Globus pallidus (tissue), 1 donor: ENCODE measurements at places on chromosomes 4 and X.

GRCh38 chr4:93775551-93775950 lies 53.0 kb upstream of the ATOH1 start:
- DNase-seq: no peak

- no peak for DNase-seq
Observed at GRCh38 chr4:118325431-118325830, 27.4 kb downstream of the PRSS12 start.

DNA sequence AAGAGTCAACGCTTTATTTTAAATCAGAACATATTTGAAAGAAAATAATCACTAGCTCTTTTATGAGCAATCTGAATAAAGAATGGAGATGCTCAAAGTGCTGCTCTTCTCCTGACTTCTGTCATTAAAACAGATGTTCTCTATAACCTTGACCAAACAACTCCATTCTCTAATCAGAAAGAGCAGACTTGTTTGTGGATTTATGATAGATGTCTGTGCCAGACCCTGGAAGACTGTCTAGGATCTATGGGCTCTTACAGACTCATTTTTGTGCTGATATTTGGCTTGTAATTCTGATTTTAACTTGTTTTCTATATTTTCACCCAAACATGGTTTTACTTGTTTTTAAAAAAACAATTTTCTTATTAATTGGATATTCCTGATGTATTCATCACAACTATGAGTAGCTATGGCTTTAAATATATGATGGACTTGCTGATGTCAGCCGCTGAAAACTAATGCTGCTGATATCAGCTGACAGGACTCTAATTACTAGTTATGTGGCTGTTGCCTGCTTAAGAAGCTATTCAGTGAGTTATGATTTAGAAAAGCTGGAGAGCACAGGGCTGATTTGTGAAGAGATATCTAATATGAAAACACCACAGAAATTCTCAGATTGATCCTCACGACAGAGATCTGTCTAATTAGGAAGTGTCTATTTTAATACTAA lies 31.6 kb upstream of the MAML3 start:
- DNase-seq: no peak

DNA sequence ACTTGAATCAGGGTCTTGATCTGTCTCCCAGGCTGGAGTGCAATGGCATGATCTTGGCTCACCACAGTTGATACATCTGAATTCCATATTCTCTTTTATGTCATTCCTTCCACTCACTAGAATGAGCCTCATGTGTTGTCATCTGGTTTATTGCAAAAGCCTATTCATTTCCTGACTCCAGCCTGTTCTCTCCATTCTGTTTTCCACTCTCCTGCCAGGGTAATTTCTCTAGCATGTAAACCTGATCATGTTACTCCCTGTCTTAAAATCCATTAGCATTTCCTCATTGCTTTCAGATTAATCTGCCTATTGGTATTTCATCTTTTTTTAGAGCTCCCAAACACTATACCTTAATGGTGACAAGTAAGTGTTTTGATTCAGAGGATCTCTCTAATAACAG lies 4.3 kb upstream of the DDX60L start:
- DNase-seq: no peak

DNA sequence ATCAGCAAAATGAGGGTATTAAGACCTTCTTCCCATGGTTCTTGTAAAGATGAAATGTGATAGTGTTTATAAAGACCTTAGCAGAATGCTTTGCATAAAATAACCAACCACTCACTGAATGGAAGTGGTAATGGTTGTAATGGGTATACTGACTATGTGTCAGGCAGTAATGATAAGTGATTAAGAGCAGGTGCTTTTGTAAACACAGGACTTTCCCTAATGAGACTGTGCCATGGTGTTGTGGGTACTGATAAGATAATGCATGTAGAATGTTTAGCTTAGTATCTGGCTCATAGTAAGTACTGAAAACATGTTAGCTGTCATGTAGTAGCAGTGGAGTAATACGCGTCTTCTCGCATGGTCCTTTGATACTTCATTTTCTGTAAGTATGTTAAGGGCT lies 6.9 kb downstream of the LSM6 start:
- no peak for DNase-seq

GRCh38 chrX:55816023-55816422 lies 98.5 kb downstream of the RRAGB start:
- DNase-seq: no peak

- no peak for DNase-seq
Observed at GRCh38 chr4:79872738-79873137, 200.3 kb downstream of the ANTXR2 start.

DNA sequence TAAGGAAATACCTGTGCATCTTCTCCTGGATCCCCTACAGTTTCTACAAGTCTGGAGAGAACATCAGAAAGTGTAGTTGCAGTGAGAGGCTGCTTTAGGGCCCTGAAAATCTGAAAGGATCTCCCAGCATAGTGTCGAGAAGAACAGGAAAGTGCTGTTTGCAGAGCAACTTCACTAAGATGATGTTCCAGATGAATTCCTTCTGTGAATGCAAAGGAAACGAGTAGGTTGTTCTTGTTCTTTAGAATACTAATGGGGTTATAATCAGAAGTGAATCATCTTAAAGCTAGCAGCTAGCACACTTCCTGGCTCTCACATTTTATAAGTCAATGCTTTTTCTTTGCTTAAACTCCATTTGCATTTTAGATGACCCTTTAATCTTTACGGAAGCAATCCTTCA lies 53.7 kb downstream of the ZAR1 start:
- DNase-seq: no peak

DNA sequence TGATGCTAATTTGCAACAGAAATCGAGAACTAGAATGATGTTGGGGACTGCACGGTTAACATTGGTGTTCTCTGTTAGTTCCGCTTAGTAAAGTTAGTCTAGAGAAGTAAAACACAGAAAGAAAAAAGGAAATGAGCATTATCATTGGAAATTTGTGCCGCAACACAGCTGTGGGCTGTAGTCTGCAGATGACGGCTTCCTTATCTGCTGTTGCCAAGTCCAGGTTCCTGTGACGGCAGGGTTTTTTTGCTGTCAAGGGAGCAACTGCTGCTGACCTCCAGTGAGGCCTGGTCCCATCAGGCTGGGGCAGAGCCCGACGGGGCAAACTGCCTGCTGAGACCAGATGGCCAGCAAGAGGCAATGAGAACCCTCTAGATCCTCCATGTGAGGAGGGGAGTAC lies 38.9 kb upstream of the PHEX start:
- DNase-seq: peak; percentile 38

DNA sequence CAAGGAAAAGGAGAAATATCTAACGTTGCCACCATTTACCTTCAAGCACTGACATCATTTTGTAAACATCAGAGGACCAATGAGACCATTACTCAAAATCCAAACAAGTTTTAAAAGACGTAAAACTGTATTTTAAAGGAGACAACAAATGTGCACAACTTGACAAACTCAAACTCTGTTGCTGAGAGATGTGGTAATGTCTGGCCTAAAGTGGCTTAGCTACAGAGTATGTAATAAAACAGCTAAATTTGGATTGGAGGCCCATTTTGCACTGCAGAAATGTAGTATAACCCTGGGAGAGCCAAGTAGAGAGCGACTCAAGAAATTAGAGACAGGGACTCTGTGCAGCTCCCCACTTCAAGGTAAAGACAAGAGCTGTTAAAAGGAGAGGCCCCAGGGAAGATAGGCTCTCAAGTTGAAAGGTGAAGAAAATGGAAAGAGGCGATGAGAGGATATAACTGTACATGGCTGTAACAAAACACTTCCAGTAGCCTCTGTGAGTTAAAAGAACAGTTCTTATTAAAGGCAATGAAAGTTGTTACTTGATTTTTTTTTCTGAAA lies 20.3 kb downstream of the UNC5C start:
- no peak for DNase-seq

DNA sequence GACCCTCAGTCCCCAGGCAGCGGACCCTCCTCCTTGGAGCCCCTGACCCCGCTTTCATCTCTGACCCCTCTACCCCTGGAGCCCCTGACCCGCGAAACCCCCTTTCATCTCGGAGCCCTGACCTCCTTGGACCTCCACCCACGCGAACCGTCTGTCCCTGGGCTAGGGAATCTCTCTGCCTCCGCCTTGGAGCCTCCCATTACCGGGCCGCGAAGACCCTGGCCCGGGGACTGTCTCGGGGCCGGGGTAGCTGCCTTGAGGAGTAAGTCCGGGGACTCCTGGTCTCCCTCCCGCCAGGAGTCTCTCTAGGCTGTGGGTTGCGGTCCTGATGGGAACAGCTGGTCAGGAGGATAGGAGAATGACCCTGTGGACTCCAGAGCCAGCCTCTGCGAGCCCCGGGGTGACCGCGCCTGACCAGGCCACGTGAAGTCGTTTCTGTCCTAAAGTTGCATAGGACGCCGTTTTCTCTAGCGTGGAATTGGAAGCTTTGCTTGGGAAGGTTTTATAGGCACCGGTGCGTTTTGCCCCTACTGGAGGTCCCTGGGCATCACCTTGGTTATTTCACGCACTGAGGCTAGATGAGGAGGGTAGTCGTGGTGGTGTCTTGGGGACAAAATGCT lies 824 bp downstream of the TBC1D14 start:
- no peak for DNase-seq

DNA sequence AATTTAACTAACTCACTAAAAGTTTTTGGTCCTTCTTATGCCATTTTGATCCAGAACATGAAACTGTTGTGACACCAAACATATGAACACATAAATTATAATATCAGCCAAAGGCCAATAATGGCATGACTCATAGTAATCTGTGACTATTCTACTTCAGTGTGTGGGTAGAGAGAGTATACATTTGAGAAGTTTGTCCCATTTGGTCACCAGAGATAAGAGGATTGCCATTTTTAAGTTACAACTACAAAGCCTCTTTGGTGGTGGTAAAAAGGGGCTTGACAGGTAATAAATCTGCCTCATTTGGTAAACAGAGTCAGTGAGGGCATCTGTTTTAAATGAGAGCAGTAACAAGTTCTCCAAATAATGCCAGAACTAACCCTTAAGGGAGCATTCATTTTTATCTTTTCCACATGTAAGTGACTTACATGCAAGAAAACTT lies 117.9 kb downstream of the TBC1D19 start:
- DNase-seq: no peak

DNA sequence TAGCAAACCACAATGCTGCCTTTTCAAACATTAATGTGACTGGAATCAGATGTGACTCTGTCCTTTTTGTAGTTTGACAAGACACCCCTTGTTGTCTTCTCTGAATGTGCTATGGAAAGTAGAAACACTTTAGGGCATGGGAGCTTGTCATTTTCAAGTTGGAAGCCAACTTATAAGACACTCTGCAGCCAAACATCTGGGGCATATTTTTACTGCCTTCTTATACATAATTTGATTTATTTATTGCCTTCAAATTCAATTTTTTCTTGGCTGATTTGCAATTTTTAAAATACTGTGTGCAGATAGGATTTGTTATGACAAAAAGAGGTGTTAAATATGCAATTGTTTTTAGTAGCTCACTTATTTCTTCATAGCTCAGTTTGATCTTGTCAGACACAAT lies 1002.0 kb upstream of the PCDH7 start:
- DNase-seq: no peak
